ENCODE measurements at places on chromosomes 12 and 14. TPM values are rescaled to one million over a fixed set of nuclear protein-coding genes. Genes with fewer than 3 reads are reported as not detected.

GRCh38 chr14:41298328-41298690 is 308.4 kb upstream of the LRFN5 start:
- H3K27ac ChIP-seq = no peak overlapping the region
- no peaks in the 10 kb centered on the region for H3K36me3 ChIP-seq
- no peak for DNase-seq
- no peak overlapping the region for H3K4me3 ChIP-seq

DNA sequence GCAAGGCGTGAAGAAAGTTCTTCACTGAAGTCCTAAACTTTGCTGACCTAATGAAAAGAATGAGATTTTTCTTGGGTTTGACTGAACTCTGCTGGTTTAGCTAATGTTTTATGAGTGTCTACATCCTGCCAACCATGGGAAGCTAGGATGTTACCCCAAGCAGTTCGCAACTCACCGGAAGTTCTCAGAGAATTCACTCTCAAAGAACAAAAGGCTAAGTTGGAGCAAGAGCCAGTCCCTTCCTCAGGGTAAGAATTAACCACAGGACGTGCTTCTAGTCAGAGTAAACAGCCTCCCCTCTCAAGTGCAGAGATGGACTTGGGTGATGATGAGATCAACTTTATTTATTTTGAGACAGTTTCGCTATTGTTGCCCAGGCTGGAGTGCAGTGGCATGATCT is 37.3 kb downstream of the TCHP start:
- H3K36me3 ChIP-seq = peaks cover 27% of the 10 kb centered on the region
- no peak for DNase-seq
- no peaks in the 10 kb centered on the region for H3K27me3 ChIP-seq
- no peak overlapping the region for H3K4me3 ChIP-seq

DNA sequence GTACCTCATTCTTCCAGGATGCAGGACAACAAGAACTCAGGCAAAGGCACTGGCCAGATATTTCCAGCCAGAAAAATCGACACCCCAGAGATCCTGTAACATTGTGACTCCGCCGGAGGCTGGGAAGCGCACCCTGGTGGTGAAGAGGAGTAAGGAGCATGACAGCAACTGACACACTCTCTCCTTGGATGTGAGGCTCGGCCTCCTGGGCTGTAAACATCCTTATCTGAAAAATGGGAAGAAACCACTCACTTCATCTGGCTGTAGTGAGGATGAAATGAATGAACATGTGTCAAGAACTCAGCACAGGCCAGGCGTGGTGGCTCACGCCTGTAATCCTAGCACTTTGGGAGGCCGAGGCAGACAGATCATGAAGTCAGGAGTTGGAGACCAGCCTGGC is 27.5 kb downstream of the TCHP start:
- H3K4me3 ChIP-seq = no peak overlapping the region
- H3K27me3 ChIP-seq = no peaks in the 10 kb centered on the region
- no peak overlapping the region for H3K27ac ChIP-seq
- no peaks in the 10 kb centered on the region for H3K4me1 ChIP-seq
- peaks cover 30% of the 10 kb centered on the region for H3K36me3 ChIP-seq

CMTM5 gene
- not detected for total RNA-seq
